ENCODE measurements at places on chromosomes 1 and 21. TPM values are rescaled to one million over a fixed set of nuclear protein-coding genes. Genes with fewer than 3 reads are reported as not detected.

The SEC16B gene
- 5.2 TPM for total RNA-seq

The SPATA6 gene
- total RNA-seq, result 3.0 TPM

The NTMT2 gene
- total RNA-seq, result not detected

The C1orf105 gene
- total RNA-seq, result not detected

The PADI4 gene
- not detected for total RNA-seq

The HPDL gene
- total RNA-seq, result 3.4 TPM

The SERINC2 gene
- total RNA-seq, result 54.5 TPM

The KCNT2 gene
- total RNA-seq, result 2.3 TPM

The RXRG gene
- total RNA-seq, result not detected

The TNFRSF18 gene
- 1.9 TPM for total RNA-seq

The PTPN7 gene
- total RNA-seq, result not detected

The BRDT gene
- total RNA-seq, result not detected

The PAQR7 gene
- total RNA-seq, result 20.6 TPM

The FCGR1A gene
- not detected for total RNA-seq

The RGS13 gene
- total RNA-seq, result not detected

The VSIG8 gene
- total RNA-seq, result not detected

The SPRR2E gene
- total RNA-seq, result not detected

The SPATA45 gene
- total RNA-seq, result not detected

The CFHR5 gene
- not detected for total RNA-seq

The GPR157 gene
- 4.6 TPM for total RNA-seq

The VWA5B1 gene
- not detected for total RNA-seq

The AMY1B gene
- not detected for total RNA-seq

The PDE9A gene
- total RNA-seq, result 8.9 TPM

The CBR1 gene
- total RNA-seq, result 218 TPM

The SH2D1B gene
- total RNA-seq, result not detected

The C8A gene
- total RNA-seq, result not detected

The RHD gene
- total RNA-seq, result not detected

The DIPK1A gene
- total RNA-seq, result 20.2 TPM

The SPRR2F gene
- not detected for total RNA-seq

The ARID4B gene
- 5.8 TPM for total RNA-seq

The PDE4DIP gene
- 80.4 TPM for total RNA-seq

The UBL4B gene
- total RNA-seq, result not detected

The SWT1 gene
- total RNA-seq, result 2.3 TPM

All from myometrial cell (primary cell).